ENCODE measurements at places on chromosomes 2 and 18. TPM values are rescaled to one million over a fixed set of nuclear protein-coding genes. Genes with fewer than 3 reads are reported as not detected.

Gene MERTK
- under 0.01 TPM for total RNA-seq

Gene PSD4
- total RNA-seq: 4.7 TPM

GRCh38 chr2:37149626-37150322 is 7.0 kb downstream of the EIF2AK2 start:
- peak; percentile 56 for DNase-seq

Gene IFIH1
- total RNA-seq: 3.9 TPM

DNA sequence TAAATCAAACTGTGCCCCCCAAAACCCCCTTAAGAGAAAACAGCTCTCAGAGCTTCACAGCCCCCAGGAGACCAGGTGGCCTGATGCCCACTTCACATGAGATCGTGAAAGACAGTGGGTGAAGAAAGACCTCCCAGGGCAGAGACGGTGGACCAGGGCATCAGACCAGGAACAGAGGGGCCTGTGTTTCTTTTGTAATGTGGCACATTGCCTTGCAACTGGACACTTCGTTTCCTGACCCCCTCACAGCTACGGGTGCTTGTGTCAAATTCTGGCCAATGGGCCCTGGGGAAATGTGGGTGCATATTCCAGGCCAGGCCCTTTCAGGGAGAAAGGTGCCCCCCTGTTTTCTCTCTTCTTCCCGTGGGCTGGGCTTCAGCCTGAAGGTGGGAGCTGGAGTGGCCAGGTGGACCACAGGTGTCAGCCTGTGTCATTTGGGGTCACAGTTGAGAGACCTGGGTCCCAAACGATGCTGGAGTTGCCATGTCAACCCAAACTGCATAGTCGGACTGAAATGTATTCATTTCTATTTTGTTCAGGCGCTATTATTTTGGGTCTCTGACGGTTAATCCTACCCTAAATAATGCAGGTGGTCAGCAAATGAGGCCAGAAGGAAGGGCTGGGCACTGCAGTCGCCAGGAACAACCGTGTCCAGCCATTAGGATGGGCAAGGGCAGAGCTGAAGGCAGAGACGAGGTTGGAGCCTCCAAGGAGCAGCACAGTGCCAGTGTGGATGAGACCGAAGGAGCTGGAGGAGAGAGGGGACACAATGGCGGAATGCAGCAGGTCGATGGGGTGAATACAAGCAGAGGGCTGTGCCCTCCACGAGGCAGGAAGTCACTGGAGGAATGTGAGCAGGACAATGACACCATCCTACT is 338.2 kb downstream of the EIPR1 start:
- no peak for DNase-seq

DNA sequence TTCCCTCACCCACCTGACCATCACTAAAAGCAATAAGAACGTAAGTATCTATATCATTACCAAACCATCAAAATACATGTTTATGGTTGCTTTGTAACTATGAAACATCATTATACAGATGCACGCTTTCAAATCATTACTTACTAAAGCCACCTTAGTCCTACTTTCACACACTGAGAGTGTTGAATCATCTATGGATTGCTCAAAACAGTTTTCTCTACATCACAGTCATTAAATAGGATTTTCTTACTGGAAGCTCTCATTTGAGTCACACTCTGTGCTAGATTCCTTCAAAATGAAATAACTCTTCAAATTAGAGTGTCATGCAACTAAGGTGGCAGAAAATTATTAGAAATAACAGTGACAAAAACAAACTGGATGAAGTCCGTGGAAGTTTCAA is 878.4 kb downstream of the CPS1 start:
- no peak for DNase-seq

- peak; percentile 95 for DNase-seq
Measured at GRCh38 chr18:44548291-44549221, 132.1 kb upstream of the SETBP1 start.

GRCh38 chr2:217740178-217740577 is 262.6 kb downstream of the TNS1 start:
- no peak for DNase-seq

Gene SAG
- total RNA-seq: not detected

Gene GPR45
- not detected for total RNA-seq

Gene TMEM198
- 2.9 TPM for total RNA-seq

DNA sequence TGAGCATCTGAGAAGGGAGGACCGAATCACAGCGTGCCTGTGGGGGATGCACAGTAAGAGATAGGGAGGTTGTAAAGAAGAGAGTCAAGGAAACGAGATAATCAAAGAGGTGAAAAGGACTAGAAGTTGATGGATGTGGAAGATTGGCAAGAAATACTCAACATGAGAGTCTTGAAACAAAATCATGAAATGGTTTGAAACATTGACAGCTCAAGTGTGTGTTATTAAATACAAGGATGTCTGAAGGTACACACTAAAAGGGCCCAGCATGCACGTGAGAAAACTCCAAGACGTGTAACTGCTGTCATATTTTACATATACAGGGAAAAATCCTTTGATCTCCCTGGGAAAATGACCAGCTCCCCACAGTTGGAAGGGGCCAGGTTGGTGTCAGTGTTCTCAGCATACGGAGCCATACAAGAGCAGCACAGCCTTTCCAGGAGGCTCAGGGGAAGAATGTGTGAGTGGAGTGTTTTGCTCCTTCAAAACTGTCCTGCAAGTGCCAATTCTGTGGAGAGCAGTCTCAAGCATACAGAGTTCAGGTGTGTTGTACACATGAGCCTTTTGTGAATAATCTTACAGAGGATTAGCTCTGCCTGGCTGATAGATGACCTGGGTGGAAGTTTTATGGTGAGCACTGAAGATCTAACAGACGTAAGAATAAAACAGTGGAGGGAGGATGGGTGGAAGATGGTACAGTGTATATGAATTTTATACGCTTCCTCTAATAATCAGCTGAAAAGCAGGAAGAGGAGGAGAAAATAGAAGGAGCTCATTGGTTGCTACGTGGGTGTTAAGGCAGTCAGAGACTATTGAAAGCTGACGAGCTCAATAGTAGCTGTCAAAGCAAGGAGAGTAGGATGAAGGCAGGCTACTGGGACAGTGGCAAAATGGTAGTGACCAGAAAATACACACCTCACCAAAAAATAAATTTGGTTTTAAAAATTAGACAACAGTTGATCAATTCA is 126.8 kb downstream of the ATP9B start:
- no peak for DNase-seq

- DNase-seq: no peak
Measured at GRCh38 chr2:20524412-20525040, 77.7 kb downstream of the RHOB start.

GRCh38 chr18:40849886-40850285 is 1105.1 kb upstream of the PIK3C3 start:
- no peak for DNase-seq

GRCh38 chr2:71426721-71427120 is 26.6 kb upstream of the DYSF start:
- no peak for DNase-seq

DNA sequence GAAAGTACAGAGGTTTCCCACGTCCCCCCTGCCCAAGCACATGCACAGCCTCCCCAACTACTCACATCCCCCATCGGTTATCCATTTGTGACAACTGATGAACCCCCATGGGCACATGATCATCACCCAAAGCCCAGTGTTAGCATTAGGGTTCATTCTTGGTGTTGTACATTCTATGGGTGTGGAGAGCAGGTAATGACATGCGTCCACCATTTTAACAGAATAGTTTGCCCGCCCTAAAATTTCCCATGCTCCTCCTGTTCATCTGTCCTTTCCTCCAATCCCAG is 74.3 kb downstream of the LONRF2 start:
- no peak for DNase-seq

Data from fibroblast of villous mesenchyme (primary cell).